ENCODE measurements at places on chromosomes 1 and 21.

GRCh38 chr1:230922620-230923019 lies 54.3 kb upstream of the C1orf198 start:
- no peak for DNase-seq

GRCh38 chr1:111006556-111006955 lies 42.8 kb upstream of the LRIF1 start:
- no peak for DNase-seq

DNA sequence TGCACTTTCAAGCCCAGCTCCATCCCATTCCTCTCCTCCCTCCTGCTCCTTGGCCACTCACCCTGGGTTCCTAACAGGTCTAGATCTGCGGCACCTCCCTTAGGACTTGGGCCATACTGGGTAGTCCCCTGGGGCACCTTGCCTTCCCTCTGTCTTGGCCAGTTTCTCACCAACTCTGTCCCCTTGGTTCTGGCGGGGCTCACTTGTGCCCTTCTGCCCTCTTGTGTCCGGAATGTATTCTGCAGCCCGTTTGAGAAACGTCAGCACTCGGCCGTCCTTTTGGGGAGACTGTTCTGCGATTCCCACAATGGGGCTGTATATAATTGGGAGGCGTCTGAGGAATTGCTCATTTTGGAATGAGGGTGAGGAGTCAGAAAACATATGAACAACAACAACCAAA lies 162.4 kb downstream of the ZSCAN20 start:
- no peak for DNase-seq

- no peak for DNase-seq
Observed at GRCh38 chr21:24727803-24728440, 879.4 kb downstream of the MRPL39 start.

DNA sequence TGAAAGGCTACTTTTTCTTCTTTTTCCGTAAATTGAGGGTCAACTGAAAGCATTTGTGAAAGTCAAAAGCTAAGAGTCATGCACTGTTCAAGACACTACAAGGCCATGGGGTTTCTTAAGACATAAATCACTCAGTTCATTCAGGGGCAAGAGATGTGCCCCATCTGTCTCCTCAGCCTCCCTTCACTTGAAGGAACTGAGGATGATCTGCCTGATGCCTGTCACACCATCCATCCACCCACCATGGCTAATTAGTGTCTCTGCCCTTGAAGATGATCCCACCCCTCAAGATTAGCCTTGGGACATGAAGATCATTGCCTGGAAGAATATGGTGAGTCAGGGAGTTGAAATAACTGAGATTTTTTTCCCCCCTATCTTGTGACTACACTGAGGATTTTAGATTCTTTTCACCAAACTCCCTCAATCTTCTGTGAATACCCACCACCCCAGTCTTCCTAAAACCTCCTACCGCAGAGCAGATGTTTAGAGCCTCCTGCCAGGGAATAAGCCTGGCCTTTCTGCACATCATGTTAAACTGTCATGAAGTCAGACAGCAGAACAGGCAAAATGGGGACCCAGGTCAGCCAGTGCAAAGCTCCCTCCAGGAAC lies 88.6 kb upstream of the LMO4 start:
- no peak for DNase-seq

GRCh38 chr21:44955141-44955797 lies 15.4 kb downstream of the SLX9 start:
- no peak for DNase-seq

DNA sequence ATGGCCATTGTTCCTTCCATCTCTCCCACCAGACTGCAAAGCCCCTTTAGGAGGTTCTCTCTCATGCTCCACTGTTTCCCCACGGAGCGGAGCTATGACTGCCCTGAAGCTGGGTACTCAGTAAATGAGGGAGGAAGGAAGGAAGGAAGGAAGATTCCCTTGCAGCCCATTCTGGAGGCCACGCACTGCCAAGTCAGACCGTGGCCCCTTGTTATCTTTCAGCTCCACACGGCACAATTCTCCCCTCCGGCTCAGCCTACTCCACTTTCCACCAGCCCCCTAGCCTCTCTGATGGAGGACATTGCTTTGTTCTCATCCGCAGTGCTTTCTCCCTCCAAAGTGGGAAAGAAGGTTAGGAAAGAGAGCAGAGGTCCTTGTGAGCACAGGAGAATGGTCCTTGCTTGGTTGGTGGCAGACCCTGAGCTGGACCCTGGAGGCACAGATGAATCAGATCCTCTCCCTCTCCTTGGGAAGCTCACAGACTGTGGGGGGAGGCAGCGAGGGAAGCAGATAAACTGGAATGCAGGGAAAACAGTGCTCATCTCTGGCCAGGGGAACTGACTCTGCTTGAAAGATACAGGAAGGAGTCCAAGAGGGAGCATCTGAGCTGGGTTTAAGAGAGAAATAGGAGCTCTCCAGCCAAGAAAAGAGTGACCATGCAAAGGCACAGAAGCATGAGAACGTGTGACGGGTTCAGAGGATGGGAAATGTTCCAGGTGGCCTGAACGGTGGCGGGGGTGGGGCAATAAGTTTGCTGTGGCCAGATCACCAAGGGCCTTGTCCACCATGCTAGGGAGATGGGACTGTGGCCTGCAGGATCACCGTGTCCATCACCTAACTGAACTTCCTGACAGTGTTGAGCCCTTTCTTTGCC lies 52.6 kb downstream of the GLIS1 start:
- no peak for DNase-seq

DNA sequence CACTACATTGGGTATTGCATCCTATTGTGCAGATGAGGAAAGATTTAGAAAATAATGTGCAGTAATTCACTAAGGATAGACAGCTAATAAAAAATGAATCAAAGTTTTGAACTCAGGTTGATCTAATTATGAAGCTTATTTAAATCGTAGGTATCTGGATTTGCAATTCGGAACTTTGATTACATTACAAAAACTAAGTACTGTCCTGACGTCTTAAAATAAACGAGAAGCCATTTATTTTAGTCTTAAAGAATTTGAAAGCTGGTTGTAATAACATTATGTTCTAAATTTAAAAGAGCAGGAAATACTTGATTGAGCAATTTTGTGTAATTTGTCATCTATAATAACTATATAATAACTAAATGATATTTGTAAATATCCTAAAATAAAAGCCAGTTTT lies 235.9 kb downstream of the TPR start:
- DNase-seq: no peak

DNA sequence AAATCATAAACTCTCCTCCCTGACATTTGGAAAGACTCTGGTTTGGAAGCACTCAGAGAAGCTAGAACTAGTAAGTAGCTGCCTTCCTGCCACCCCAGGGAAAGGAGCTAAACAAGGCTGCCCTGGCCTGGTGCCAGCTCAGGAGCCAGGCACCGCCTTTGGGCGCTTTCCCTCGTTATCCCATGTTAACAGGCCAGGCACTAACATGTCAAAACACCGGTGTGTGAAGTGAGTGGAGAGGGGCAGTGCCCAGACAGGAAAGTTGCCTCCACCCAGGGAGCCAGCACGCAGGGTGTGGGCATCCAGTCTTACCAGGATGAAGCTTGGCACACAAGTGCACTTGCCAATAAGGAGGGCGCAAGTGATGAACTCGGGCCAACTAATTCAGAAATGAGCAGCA lies 346.8 kb downstream of the RRAGC start:
- no peak for DNase-seq

GRCh38 chr1:183583466-183583865 lies 6.8 kb downstream of the NCF2 start:
- no peak for DNase-seq

- no peak for DNase-seq
Observed at GRCh38 chr1:184487531-184488193, 100.8 kb downstream of the C1orf21 start.

DNA sequence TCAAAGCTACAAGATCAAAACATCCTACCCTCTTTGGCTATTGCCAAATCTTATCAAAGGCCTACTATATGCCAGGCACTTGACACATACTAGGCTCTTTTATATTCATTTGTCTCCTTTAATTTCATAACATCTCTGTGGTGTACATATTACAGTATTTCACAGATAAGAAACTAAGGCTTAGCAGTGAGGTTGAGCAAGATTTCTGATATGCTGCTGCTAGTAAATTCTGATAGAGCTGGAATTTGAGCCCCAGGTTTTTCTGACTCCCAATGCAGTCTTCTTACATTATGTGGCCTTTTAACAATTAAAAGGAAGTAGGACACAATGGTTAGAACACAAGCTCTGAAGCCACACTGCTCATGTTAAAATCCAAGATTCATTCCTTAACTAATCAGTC lies 16.8 kb downstream of the CCDC185 start:
- DNase-seq: no peak

GRCh38 chr1:197268012-197268411 lies at the start of gene CRB1:
TSS of gene CRB1 (plus strand) at chr1:197268252. CDS start at chr1:197268413, 161 bp downstream.
- DNase-seq: no peak

DNA sequence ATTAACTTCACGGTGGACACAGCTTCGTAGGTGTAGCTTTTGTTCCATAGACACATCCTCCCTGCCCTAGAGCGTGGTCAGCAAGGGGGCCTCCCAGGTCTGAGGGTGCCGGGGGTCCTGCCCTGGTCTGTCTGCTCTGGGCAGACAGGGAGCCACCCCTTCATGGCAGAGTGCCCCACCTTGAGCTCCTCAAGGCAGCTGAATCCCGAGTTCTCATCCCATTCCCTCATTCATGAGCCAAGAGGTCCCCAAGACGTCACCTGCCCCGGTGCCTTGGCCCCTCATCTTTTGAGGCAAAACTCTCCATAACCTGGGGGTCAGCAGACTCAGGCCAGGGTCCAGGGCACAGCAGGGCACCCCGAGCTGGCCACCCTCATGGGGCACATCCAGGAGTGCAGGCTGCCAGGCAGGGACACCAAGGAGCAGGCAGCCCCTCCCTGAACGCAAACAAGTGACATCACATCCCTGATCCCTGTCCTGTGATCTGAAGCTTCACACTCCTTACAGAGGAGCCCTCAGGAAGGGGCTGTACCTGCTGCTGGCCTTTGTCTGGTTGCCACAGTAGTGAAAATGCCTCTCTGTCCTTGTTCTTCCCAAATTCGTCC lies 23.3 kb downstream of the UBASH3A start:
- no peak for DNase-seq

DNA sequence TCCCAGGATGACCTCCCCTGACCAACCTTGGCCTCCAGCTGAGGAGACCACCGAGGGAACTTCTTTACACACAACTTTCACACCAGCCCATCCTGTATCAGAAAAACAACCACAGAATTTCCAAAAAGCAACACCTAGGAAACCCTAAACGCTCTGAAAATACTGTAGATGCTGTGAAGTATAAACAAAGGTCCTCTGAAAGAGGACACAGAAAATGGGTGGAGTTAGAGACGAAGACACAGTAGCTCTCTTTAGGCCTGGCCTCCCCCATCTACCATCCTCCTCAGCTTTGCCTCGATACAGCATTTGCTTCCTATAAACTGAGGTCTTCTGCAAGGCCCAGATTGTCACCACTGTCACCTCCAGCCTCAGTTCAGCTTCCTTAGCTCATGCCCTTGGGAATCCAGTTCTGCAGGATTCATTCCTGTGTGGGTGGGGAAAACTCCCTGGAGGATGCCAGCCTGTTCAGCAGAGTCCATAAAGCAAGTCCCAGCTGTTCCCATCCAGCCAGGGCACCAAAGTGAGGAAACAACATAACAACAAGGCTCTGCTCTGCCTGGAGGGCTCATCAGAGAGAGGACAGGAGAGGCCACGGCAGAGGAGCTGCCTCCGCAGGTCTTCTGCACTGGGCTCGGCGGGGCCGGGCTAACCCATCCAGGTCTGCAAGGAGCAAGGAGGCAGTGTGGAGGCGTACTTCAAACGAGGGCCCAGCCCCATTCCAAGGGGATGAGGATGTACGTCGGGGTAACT lies 15.0 kb downstream of the PIK3C2B start:
- DNase-seq: no peak

GRCh38 chr1:36024847-36025246 lies 59.0 kb upstream of the TEKT2 start:
- DNase-seq: no peak

DNA sequence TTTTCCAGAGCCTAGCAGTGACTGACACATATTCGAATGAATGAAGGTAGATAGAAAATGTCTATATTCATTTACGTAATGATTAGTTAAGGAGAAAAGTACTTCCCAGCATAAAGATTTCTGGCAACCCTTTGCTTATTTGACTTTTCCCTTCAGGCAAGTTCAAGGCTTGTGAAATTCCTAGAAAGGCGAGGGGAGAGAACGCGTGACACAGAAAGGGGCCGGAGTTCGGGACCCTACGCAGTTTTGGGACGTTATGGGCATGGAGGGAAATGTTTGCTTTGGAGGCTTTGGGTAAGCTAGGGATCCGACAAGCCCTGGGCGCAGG lies 472 bp upstream of the USP25 start:
- no peak for DNase-seq

DNA sequence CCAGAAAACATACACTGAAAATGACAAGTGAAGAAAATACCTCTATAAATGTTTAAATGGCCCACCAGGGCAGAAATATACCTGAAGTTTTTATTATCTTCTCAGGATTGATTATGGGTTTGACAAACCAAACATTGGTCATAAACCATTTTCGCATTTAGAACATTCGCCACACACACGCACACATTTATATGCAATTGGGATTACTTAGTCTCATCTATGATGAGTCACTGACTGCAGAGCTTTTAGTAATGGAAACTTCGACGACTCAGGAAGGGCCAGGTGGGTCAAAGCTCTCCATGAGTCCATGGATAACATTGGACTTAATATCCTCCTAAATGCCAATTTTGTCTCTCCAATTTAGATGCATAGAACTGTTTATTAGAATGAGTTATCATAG lies 16.9 kb downstream of the NRDC start:
- DNase-seq: no peak

DNA sequence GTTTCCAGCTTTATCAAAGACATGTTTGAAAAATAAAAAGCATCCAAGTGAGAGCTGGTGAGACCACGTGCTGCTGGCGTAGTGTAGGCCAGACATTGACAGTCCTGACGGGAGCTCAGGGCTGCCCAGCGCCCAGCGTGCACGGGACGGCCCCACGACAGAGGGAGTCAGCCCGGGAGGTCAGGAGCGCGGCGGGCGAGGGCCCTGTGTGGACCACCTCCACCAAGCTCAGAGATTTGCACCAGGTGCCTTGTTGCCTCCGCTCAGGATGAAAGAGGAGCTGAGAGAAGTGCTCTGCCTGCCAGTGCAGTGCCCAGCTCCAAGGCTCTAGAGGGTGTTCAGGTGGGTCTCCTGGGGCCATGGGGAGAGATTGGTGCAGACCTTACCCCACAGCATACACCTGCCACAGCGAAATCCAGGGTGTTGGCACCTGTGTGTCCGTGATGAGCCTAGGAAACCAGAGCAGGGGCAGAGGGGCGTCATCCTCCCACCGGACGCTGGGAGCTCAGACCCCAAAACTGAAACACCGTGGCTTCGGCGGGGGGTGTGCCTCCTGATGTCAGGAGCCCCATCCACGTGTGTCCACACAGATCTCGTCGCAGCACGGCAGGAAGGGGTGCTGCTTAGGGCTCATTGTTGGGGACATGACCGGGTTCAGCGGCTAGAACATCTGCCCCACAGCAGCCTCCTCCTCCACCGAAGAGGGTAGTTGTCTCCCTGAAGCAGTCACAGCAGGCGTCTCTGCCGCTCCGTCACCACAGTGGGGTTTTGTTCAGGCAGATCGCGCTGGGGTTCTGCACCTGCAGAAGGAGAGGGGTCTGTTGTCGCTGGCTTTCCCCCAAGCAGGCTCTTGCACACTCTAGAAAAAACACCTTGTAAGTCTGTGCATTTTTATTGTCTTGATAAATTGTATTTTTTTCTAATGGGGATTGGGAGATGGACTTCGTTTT lies 64.2 kb downstream of the POFUT2 start:
- DNase-seq: no peak

GRCh38 chr1:97898948-97899347 lies 21.9 kb downstream of the DPYD start:
- DNase-seq: no peak
